ENCODE measurements at places on chromosomes 7 and 10.

- DNase-seq, result no peak
Measured at GRCh38 chr7:29315892-29316270, 121.3 kb downstream of the CHN2 start.

DNA sequence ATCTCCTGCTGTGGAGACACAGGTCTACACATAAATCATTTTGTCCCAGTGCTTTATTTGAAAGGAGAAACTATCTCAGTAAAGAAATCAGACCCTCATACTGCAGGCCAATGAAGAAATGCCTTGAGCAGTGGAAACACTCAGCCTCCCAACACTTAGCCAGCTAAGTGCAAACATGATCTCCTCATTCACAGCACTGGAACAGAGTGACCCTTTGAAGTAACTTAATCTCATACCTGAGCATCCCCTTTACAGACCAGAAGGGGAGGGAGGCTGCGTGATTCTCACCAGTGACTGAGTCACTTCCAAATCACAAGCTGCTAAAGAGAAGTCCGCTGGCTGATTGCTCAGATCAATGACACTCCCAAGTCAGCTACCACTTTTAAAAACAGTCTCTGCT lies 4.5 kb downstream of the CHST15 start:
- DNase-seq, result no peak

DNA sequence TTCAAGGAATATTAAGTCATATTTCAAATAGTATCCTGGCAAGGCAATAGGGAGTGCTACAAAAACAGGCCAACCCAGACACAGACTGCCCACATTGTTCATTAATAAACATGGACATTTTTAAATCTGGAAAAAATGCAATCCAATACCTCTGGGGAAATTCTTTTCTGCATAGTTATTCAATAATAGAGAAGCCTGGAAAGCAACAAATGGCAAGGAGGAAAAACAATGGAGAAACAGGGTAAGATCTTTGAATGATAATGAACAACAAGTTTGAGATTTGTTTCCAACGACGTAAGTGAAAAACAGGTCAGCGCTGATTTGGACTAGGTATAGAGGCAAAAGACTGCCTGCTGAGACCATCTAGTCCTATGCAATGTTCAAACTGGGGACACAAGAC lies 44.7 kb upstream of the ZNF800 start:
- no peak for DNase-seq

DNA sequence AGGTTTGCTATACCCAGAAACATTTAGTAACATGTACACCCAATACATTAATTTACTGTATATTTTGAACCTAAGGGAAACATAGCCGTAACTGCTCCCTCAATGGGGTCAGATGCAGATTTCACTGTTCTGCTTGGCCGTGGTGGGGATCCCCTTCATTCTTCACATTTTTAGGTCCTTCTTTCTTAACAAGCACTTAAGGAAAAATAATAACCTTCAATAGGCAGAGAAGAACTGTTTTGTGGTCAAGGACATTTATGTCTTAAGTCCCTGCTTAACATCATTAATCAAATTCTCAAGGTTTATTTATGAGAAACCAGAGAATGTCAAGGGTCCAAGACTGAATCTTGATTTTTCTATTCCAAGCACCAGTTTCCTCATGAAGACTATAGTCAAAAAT lies 592.1 kb upstream of the ANKRD30A start:
- DNase-seq, result no peak

DNA sequence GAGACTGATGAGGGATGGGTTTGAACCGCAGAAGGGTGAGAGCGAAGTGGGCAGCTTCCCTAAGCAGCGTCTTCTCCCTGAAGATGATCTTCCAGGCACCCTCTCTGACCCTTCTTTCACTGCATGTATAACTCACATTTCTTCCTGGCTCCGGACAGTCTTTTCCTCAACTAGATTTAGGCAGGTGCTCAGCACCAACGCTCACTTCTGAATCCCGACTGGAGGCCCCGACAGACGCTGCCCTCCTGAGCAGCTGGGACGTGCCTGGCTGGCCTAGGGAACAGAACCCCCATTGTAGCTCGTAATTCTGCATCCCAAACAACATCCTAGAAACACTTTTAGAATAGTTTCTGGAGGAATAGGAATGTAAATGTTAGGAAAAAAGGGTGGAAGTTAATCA lies 206.6 kb downstream of the DIP2C start:
- DNase-seq, result no peak

GRCh38 chr10:103541616-103542015 lies 48.1 kb downstream of the NEURL1 start:
- no peak for DNase-seq

GRCh38 chr10:100349087-100349486 lies 2.1 kb downstream of the SCD start:
- no peak for DNase-seq

- no peak for DNase-seq
Measured at GRCh38 chr7:145169908-145170307, 334.1 kb upstream of the TPK1 start.

DNA sequence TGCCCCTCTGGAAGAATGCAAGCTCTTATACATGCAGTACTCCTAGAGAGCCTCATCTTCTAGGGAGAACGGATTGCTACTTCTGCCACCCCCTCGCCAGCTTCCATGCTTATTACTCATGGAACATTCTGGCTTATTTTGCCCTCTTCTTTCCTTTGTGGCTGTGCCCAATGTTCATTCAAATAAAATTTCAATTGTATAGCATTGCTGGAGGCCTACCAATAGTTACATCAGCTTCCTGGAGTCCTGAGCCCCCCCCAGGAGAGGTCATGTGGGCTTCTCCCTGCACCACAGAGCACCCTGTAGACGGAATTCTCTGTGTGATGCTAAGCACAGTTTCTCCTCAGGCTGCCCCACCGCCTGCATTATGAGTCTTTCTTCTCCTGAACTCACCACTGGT lies 1094.0 kb downstream of the KCNMA1 start:
- DNase-seq, result no peak

- no peak for DNase-seq
Measured at GRCh38 chr7:131621652-131622051, 65.2 kb upstream of the PODXL start.

GRCh38 chr7:8597565-8597964 lies 164.2 kb downstream of the NXPH1 start:
- DNase-seq, result no peak

GRCh38 chr7:150570556-150571465 lies 3.6 kb downstream of the GIMAP4 start:
- DNase-seq, result no peak

GRCh38 chr7:134714470-134715205 lies 64.8 kb upstream of the CALD1 start:
- DNase-seq, result no peak

DNA sequence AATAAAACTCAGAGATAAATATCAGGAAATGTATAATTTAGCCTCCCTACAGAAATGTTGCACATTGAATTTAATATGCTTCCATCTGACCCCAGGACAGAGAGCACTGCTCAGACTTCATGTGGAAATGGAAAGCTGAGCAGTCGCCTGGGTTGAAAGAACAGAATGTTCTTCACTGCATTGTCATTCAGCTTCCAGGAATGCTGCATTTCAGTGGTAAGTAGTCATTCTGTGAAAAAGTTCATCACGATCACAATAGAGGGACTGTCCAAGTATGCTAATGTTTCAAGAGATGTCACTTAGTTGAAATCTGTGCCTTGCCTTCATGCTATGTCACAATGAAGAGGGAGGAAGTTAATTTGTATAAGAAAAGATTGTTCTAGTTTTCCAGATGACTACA lies 147.3 kb downstream of the NRCAM start:
- no peak for DNase-seq

DNA sequence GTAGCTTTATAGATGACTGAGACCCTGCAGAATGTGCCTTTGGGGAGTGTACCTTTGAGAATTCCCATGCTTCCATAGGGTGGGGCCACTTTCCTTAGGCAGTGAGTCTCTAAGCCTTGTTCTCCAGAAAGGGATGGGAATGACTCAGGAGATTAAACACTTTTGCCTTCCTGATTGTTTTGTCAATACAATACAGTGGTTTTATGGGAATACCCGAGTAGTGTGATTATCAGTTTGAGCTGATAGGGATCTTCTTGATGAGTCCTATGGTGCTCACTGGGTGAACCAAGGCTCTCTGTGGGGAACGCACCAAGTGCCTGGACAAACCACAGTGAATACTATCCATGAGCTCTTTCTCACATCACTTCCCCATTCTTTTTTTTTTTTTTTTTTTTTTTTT lies 6.3 kb downstream of the MYOF start:
- no peak for DNase-seq

DNA sequence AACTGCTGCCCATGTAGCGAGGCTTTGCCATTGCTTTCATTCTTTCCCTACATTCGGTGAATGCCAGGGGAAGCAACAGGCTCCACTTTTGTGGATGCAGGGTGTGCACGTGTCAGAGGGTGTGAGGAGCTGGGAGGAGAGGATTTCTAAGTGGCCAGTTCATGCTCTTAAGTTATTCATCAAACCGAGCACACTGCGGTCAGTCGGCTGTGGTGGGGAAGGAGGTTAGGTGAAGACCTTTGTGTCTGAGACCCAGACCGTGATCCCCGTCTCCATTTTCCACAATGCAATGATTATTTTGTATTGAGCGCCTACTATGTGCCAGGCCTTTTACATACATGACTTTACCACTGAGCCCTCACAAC lies 438.6 kb upstream of the GALNT17 start:
- DNase-seq, result no peak

DNA sequence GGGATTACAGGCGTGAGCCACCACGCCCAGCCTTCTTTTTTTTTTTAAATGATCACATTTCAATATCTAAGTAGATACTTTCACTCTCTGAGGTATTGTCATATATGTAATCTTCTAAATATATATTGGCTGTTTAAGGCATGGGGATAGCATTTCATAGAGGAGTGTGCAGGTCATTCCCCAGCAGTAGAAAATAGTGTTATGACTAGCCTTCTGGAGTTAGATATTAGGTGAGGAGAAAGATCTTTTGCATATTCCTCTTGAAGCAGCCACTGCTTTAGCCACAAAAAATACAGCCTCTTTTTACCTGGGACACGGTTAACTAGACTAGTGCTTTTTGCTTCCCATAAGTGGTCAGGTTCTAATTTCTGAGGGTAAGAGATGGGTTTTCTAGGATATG lies 28.9 kb downstream of the ADD3 start:
- DNase-seq, result no peak

DNA sequence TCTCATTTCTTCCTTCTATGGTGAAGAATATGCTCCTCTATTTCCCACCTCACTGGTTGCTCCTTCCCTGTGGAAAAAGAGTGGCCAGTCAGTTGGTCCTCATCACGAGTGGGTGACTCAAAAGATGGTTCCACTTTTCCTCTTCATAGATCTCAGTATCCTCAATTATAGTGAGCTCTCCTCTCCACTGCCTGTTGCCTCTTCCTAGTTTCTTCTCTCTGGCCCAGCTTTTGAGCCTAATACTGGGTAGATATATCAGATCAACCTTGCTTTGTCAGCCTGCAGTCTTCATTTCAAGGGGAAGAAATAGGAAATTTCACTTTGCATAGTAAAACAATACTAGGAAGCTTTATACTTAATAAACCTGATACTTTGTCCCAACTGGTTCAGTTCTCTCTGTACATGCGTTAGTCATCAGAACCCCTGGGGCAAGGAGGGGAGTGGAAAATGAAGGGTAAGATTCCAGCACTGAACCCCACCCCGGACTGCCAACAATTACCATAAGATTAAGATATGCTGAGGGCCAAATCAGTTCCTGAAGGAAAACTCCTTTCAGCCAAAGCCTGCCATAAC lies 15.5 kb upstream of the WNT16 start:
- no peak for DNase-seq

DNA sequence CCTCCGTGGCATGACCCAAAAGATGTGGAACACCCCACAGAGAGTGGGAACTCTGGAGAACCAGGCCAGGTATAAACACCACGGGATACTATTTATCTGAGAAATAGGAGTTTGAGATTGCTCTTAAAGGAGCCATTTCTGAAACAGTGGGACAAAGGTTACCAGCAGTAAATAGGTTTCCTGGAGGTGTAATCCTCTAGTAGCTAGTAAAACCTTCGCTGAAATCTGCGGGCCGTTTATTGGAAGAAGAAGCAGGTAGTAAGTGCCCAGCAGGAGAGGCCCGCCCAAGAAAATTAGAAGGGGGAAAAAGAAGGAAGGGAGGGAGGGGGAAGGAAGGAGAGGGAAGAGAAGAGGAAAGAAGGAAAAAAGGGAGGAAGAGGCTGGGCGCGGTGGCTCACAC lies 51.6 kb downstream of the CHST3 start:
- DNase-seq, result no peak

GRCh38 chr10:50545846-50546245 lies 77.9 kb downstream of the SGMS1 start:
- no peak for DNase-seq

DNA sequence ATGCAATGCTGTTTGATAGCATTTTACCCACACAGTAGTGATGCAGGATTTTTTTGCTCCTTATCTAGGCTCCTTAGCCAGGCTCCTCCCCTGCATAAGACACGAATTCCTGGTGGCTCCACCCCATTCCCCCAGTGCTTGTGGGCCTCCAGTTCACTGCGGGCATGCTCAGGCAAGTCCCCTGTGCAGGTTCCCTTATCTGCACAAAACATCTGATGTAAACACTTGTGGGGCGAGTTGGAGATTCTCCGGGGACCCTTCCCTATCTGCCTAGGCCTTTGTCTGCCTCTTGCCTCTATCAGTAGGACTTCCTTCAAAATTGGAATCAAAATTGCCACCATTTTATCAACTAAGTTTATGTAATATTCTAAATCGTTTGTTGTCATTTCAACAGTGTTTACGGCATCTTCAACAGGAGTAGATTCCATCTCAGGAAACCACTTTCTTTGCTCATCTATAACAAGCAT lies 5.4 kb upstream of the STK17A start:
- no peak for DNase-seq

DNA sequence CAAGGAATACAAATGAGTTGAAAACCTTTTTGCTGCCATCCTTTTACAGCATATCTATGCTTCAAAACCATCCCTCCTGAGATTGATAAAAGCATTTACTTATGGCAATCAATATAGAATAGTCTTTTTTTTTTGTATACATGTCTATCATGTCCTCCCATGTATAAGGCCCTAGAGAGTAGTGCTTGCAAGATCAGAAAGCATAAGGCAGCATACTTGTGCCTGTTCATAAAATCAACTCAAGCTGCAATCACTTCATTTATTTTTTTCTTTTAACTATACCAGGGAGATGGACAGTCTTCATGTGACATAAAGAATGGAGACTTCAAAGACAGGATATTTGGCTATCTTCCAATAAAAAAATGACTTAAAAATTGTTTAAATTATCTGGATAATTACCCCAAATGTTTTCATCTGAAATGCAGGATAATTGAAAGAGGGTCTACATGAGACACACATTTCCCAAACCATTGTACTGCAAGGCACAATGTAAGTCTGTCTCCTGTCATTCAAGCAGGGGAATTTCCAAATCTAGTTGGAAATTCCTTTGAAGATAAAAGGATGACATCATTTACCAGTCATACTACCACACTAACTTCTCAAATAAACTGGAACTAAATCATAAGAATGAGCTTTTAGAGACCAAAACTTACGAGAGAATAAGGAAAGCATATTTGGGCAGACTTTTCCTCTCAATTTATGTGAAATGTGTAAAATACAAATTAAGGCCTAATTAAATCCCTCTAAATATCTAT lies 22.5 kb downstream of the LRRN3 start:
- DNase-seq, result no peak

GRCh38 chr7:54037873-54038272 lies 504.3 kb upstream of the VSTM2A start:
- DNase-seq, result no peak

GRCh38 chr7:28191751-28192150 lies 11.2 kb upstream of the JAZF1 start:
- DNase-seq, result no peak

GRCh38 chr7:70790215-70791073 lies 341.5 kb upstream of the GALNT17 start:
- DNase-seq, result no peak

- no peak for DNase-seq
Measured at GRCh38 chr7:20519645-20520044, 95.8 kb upstream of the ABCB5 start.

Measured in anterior cingulate cortex (tissue), 58 donors.